ENCODE measurements at places on chromosomes 2 and 18.

GRCh38 chr2:42787788-42788477, 4.5 kb downstream of the HAAO start:
- no peak for DNase-seq

DNA sequence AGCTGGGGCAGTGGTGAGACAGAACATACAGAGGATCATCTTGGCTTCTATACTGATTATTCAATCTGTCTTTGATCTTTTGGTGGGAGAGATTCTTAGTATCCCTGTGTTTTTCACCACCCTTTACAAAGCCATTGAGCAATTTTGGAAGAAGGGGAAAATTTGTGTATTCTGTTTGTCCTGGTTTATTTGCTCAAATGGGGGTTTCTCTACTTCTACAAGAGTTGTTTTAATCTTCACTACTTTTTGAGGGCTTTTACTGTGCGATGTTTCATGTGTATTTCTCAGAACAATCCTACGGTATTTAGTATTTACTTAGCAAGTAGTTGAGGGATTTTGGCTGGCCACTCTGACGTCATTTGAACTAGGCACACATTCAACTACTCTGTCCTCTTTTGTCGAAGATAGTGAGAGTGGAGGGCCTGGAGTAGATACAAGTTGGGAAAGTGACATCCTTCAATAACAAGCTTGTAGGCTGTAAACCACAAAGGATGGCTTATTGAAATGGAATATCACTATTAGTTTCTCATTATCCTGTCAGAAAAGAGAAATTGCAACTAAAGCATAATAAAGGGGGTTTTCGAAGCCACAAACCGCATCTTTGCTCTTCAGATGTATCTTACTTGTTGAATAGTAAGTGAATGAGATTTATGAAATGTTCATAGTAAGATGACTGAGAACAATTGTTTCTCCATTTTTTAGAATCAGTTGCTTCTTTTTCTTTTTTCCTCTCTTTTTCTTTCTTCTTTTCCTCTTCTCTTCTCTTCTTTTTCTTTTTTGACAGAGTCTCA, 24.8 kb downstream of the FMNL2 start:
- DNase-seq, result no peak

DNA sequence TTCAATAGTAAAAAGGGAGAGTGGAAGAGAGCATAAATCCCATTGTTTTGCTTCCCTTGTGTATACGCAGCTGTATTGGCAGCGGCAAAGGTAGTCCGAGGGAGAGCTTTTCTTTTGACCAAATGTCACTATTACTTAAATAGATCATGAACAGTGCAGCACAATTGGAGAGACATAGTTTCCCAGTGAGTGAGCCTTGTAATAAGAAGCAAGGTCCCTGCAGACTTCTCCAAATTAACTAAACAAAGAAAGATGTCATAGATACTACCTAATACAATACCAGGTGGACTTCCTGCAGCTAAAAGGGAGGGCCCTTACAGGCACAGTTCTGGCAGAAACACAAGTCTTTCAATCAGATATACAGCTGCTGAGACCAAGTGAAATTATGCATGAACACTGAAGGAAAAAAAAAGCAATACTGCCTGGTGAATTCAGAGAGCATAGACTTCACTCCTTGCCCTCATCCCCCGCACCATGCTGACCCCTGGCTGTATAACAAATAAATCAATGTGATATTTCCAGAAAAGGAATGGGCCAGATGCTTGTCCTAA, 404.7 kb upstream of the CDH2 start:
- DNase-seq, result no peak

- DNase-seq, result no peak
Measured at GRCh38 chr18:52764316-52764715, 424.3 kb downstream of the DCC start.

- no peak for DNase-seq
Measured at GRCh38 chr18:79905389-79905911, 46.0 kb downstream of the SLC66A2 start.

GRCh38 chr18:35010993-35011392, 30.2 kb upstream of the MAPRE2 start:
- DNase-seq, result no peak

DNA sequence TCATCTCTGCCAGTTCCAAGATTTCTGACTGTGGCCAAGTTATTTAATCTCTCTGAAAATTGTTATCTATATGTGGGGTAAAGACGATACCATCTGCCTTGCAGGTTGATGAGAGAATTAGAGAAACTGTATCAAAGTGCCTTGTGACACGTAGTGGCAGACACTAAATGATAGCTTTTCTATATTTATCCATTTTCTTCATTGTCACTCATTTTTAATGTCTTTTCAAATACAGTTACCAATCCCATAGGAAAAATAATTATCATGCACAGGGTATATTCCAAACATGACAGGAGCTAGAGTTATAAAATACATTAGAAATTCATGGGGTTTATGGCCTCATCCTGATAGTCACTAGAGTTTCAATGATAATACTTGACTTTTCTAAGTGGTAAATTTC, 95.6 kb upstream of the NOL4 start:
- no peak for DNase-seq

GRCh38 chr2:174331595-174332216, 3.0 kb upstream of the SP9 start:
- DNase-seq, result no peak

DNA sequence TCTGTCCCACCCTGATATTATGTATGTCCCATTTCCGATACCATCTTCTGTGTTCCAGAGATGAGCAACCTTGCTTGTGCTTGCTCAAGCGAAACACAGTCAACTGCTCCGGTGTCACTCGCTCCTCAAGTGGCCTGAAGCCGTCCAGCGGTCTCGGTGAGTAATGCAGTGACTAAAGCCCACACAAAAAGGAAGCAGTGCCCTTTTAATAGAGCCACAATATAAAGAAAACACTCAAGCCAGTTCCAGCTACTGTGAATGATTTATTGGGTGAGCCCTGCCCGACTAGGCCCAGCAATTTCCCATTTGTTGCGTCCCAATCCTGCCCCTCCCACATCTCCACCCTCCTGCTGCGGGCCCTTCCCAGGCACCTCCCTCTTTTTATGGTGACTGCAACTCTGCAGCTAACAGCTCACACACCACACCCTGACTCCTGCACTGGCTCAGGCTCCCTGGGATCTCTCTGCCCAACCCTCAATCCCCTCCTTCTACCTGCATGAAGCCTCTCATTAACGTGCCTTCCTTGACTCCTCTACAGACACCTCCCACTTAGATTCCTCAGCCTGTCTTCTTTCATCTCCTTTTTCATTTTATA, 44.2 kb upstream of the DSC1 start:
- DNase-seq, result no peak

DNA sequence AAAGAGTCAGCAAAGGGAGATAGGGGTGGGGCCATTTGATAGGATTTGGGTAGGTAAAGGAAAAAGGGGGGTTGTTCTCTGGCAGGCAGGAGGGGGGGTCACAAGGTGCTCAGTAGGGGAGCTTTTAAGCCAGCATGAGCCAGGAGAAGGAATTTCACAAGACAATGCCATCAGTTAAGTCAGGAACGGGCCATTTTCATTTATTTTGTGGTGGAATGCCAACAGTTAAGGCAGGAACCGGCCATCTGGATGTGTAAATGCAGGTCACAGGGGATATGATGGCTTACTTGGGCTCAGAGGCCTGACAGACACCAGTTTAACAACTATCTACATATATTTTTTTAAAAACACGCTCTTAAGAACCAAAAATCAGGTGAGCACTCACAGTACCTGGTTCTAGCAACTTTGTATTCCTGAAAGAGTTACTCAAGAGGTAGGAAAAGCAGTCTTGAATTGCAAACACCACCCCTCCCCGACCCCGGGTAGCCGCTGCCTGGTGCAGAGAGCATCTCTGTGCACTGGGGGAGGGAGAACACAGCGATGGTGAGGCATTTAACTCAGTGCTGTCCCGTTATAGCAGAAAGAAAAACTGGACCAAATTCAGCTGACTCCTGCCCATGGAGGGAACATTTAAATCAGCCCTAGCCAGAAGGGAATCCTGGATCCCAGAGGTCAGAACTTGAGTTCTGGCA, 414.5 kb upstream of the KLHL29 start:
- DNase-seq, result no peak

DNA sequence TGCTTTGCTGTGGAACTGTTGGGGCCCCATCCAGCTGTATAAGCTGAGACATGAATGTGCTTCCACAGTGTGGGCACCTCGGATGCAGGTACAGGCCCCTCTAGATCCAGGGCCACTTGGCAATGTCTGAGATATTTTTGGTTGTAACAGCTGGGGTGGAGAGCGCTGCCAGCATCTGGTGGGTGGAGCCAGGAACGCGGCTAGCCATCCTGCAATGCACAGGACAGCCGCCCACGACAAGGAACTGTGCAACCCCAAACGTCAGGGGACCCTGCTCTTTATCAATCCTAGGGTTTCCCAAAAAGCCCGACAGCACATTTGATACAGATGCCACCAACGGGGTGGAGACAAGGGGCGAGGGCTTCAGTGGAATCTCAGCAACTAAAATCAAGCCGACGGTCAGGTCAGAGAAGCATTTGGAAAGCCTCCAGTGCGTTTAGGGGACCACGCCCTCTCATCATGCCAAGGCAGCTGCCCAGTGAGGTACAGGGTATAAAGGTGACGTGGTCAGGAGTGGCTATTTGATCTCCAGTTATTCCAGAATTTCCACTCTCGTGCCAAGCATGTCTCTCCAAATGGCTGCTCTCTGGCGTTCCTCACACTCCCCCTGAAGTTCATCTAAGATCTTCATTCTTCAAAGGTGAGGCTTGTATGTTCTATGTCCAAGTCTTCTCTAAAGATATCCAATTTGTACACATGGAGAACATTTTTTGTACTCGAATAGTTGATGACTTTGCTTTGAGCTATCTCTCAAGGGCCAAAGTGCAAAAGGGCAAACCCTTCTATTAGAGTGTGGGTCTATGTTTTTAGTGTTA, 55.7 kb downstream of the LRRFIP1 start:
- DNase-seq, result no peak

DNA sequence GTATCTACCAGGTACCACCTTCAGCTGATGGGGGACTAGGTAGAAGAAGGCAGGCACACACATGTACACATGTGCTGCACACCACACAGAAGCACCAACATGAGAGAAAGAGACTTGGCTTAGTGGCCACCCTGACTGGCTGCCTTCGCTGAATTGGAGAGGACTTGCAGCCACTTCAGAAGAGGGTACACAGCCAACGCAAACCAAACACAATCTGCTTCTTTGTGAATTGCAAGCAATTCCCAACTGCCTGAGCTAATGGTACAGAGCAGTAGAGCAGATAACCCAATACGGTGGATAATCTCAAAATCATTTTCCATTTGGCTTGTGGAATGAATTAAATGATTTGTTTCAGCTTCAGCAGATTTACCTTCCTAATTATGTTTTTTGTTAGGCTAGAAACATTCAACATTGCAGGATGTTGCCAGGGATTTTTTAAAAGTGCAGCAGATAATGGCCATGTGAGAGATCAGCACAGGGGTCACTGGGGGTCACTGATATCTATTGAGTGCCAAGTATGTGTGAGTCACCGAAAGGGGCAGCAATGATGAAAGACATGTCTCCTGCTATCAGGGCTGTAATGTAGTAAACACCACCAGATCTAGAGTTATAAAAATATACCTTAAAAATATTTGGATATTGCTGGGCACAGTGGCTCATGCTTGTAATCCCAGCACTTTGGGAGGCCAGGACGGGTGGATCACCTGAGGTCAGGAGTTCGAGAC, 652.6 kb downstream of the BCL11A start:
- no peak for DNase-seq

DNA sequence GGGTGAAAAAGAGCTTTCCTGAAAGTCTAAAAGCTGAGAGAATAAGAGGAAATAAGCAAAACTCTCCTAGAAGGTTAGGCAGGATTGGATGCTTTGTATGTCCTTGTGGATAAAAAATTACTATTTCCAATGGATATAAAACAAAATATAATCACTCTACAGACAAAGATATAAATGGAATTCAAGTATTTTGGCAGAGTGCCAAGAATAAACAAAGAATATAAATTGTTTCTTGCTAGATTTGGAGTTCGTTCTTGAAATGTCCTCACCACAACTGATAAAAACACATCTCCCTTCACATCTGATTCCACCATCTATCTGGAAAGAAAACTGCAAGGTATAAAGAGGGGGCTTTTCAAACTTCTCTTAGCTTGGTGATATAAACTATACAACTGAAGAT, 13.3 kb downstream of the SULT1C3 start:
- no peak for DNase-seq

GRCh38 chr2:70946832-70947442, 11.2 kb downstream of the ATP6V1B1 start:
- DNase-seq, result no peak

- no peak for DNase-seq
Measured at GRCh38 chr2:84953535-84953934, 17.4 kb upstream of the KCMF1 start.

DNA sequence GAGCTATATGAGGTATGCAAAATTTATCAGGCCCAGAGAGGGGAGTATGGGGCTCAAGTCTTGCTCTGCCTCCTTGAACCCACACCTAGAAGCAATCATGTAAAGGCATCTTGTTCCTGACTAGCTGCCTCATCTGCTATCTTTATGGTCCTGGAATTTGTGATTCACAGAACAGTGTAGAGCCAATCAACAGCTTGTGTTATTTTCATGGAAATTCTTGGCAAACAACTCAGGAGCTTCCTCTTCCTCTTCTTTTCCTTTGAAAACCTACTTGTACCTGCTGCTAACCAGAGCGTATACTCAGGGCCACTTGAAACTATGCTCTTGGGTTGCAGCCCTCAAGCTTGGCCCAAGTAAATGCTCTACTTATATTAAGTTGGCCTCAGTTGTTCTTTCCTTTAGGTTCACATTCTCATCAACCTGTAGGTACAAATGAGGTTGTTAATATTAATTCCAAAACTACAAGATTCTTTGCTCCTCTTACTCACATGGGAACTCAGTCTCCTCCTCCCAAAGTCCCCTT, 3.5 kb upstream of the NOSTRIN start:
- no peak for DNase-seq

- no peak for DNase-seq
Measured at GRCh38 chr2:230961091-230961491, 34.8 kb upstream of the SPATA3 start.

DNA sequence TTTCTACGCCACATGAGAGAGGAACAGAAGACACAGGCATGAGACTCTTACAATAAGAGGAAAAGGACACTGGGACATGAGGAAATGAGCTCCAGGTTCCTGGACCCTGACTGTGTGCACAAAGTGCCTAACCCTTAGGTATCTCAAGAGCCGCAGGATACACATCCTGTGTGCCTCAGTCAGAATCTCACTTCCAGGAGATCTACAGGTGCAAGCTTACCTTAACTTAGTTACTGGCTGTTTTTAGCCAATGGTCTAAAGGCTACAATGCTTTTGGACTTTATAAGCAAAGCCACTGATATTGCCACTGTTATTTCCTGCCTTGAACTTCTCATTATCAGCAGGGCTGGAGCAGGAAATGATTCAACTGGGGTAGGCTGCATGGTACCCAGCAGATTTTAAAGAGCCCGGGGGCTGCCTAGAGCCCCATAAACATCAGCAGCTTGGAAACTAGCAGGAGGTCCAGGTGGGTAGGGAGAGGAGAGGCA, 254.4 kb downstream of the ZNF521 start:
- no peak for DNase-seq

- DNase-seq, result no peak
Measured at GRCh38 chr2:212424082-212424481, 114.5 kb downstream of the ERBB4 start.

Data from SW 1271 (cell line).